ENCODE measurements at places on chromosomes 2 and 18. TPM values are rescaled to one million over a fixed set of nuclear protein-coding genes. Genes with fewer than 3 reads are reported as not detected.

The DLX2 gene
- total RNA-seq: not detected

The FRZB gene
- 19.8 TPM for total RNA-seq

The LRATD1 gene
- total RNA-seq: 0.82 TPM

The TACR1 gene
- total RNA-seq: 0.10 TPM

The IL1R1 gene
- 22.4 TPM for total RNA-seq

Measured in psoas muscle (tissue), 8 donors.